ENCODE measurements at places on chromosomes 5 and 9.

DNA sequence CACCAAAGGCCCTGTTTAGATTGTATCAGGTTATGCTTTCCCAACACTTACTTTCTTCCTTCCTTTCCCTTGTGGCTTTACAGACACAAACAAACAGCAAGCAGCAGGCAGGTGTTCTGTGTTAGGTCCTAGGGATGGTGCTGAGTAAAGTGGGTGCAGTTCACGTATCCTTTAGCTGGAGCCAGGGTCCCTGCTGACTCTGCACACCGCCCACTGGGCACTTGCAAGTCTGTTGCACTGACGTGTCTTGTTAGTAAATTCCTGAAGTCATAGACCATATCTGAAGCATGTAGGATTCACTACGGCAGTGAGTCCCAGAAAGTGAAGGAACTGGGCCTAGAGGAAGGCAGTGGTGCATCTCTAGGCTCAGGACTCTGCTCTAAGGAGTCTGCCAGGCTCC, 96.5 kb downstream of the DAPK1 start:
- DNase-seq: no peak

DNA sequence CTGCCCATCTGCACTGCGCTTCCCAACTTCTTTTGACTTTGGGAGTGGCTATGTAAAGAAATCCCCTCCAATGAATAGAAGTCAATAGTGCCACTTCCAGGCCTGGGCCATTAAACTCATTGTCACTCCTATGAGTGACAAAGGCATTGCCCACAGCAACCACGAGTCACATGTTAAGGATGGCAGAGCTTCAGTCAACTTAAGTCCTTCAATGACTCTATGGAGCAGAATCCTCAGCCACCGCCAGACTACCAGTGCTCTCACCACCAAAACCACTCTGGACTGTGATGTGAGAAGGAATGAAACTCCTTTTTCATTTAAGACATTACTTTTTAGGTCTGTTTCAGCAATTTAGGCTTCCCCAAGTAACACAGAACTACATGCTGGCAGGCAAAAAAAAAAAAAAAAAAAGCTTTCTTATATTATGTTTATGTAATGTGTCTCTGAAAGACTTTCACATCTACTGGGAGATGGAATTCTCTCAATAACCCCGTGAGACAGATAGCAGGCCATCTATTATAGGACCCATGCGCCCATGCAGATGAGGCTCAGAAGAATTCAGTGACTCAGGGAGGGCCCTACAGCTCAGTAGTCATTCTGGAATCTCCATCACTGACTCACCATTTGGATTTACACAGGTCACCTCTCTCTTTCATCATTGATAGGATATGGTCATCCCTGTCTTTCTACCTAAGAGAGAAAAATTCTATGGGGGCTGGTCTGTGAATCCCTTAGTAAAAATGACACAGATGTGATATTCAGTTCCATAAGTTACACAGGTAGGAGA, 180.5 kb downstream of the CEMIP2 start:
- DNase-seq: no peak

DNA sequence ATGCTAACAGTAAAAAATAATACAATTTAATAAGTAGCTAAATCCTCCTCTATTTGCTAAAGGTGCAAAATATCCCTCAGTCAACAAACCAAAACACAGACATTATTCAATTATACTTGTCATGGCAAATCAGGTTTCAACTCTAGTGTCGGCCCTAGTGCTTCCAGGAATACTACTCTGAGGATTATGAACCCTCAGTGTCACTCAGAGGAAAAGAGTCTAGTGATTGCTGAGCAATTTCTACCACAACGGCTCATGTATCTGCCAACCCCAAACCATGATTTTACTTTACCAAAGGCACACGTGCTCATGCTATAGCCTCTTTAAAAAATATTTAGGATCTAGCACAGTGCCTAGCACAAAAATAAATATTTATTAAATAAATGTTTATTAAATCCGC, 21.0 kb downstream of the RICTOR start:
- DNase-seq: no peak

GRCh38 chr5:176887252-176887849, 11.8 kb downstream of the HK3 start:
- no peak for DNase-seq

DNA sequence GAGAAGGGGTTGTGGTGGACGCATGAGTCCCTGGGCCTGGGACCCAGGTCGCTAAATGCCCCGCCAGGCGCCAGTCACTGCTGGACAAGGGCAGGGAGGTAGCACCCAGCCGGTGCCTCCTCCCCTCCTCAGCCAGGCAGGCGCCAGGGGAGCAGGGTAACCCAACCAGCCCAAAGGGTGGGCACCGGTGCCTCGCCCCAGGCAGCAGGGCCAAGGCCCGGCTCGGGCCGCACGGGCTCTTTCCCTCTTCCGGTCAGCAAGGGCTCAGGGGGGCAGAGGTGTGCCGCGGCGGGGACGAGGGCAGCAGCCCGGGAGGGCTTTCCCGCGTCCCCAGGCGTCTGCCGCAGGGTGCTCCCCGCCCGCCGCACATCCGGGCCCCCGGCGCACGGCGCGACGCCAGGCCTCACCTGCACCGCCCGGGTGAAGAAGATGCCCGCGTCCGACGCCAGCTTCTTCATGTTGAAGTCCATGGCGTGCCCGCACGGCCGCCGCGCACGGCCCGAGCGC, 393 bp downstream of the SH3GLB2 start:
- DNase-seq: no peak

DNA sequence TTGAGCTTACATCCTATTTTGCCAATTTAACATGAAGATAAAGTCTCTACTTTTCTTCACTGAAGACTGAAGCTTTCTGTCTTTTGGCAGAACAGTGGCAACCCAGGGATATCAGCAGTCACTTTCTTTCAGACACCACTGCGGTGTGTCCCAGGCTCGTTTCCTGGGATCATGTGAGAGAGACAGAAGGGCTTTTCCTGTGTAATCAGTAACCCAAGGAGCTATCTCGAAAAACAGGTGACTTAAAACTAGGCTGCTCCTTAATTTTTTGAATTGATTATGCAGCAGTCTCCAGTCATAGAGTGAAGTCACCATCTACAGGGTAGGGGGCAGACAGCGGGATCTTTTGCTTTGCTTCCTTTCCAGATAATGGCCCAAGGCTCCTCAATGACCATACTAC, 68.5 kb downstream of the ZNF462 start:
- DNase-seq: no peak

- DNase-seq: no peak
Measured at GRCh38 chr9:27791311-27791710, 218.0 kb upstream of the C9orf72 start.

- DNase-seq: no peak
Measured at GRCh38 chr5:135657536-135658305, 78.9 kb upstream of the CXCL14 start.

All from SK-N-MC (cell line).